ENCODE measurements at places on chromosomes 13 and 19.
A peak's percentile ranks its signal among the peaks of the same experiment; 100 is the strongest.

DNA sequence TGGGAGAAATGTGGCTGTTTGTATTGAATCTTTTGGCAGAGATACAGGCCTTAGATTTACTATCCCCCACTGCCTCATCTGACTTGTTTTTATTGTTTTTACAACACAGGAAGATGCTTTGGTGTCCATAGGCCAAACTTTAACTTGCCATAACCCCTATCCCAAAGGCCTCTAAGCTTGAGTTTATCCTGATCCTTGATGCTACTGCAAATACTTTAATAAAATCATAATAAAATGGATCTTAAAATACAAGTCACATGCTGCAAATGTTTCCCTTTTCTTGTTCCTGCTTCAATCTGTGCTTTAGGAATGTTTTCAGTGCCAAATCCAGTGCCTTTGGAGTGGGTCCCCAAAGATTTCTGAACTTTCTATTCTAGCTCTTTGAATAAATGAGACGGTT lies 770.6 kb downstream of the DACH1 start:
- DNase-seq = no peak

DNA sequence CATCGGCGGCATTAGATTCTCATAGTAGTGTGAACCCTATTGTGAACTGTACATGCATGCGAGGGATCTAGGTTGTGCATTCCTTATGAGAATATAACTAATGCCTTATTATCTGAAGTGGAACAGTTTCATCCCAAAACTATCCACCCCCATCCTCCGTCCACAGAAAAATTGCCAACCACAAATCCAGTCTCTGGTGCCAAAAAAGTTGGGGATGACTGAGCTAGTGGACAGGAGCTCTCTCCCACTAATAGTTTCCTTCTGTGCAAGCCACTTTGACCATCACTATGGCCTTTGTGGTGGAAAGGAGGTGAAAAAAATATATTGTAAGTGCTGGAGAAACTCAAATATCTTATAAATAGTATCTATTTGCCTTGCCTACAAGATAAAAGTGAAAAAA lies 857.8 kb downstream of the DIAPH3 start:
- DNase-seq = no peak

- DNase-seq = peak; percentile 82
Measured at GRCh38 chr13:106176117-106176516, 359.3 kb downstream of the EFNB2 start.

GRCh38 chr19:53808710-53809125 lies 15.4 kb downstream of the NLRP12 start:
- DNase-seq = peak; percentile 62

GRCh38 chr19:1435378-1435989 lies 2.7 kb upstream of the RPS15 start:
- DNase-seq = no peak

- DNase-seq = no peak
Measured at GRCh38 chr19:42267644-42268141, 1.4 kb upstream of the CIC start.

DNA sequence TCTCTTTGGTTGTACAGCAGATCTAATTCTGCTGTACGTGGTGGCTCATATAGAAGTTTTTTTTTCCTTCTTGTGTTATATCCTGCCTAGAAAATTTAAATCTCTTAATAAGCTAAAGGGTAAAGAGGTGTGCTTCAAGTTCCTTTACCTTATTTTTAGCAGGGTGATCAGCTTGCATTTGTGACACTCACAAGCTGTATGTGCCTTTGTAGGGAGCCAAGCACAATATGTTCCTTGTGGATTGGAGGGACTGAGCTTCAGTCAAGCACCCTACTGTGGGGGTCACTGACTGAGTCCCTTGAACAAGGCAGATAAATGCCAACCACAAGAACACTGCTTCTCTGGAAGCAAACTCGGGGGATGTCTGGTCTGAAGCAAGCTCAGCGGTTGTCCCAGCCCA lies 12.6 kb upstream of the ERICH6B start:
- DNase-seq = no peak

DNA sequence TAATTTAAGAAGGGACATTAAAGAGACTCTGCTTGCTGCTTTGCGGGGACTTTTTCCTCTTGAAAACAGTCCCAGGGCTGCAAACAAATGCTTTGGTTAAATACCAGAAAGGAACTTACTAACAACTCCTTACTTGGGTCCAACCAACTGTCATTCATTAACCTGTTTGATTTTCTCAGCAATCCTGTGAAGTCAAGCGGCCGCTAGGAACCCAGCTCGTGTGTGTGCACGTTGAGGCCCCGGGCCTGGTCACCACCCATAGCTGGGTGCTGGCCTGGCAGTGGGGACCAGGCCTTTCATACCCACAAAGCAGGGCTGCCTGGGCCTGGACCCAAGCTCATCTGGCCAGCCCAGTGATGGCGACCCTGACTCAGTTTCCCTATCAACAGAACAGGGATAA lies 50.7 kb downstream of the C1QTNF9 start:
- no peak for DNase-seq

DNA sequence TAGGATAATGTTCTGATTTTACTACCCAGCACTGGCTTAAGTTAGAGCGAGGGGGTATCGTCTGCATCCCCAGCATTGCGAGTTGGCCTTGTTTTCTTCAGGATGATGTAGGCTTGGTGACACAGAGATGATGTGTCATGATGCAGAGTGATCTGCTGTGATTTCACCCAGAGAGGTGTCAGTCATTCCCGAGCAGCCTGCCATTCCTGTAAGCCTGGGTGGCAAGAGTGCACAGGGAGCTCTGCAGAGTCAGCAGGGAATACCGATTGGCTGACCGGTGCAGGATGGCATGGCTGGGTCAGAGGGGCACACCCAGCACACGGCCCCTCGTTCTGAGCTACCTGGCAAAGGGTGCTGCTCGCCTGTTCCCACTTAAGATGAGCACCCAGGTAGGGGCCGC lies 15.8 kb upstream of the GJB6 start:
- DNase-seq = no peak

DNA sequence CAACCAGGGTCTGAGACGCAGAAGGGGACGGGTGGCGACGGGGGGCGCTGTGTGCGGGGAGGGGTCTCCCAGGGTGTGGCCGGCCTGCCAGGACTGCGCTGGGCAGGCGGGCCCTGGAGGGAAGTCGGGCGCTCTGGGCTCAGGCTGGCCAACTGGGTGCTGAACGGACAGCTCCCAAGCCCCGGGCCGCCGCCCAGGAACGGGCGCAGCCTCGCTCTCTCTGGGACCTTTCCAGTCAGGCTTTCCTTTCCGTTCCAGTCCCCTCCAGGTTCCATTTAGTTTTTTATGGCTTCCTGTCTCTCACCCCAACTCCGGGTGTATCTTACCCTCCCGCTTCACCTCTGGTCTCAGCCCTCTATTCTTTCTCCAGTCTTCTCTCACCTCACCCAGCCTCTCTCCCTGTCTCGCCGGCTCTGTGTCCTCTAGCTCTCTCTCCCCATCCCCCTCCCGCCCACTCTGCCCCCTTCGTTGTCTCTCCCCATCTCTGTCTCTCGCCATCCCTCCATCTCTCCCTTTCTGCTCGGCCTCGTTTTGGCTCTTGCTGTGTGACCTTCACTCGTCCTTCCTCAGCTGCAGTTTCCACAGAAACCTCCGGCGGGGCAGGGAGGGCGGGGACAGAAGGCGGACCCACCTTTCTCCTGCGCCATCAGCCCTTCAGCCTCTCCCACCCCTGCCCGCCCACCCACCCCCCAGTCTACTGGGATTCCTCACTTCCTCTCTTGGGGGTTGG lies 3.3 kb upstream of the ATP1A3 start:
- DNase-seq = peak; percentile 22

- no peak for DNase-seq
Measured at GRCh38 chr13:106377931-106378662, 157.4 kb downstream of the EFNB2 start.

DNA sequence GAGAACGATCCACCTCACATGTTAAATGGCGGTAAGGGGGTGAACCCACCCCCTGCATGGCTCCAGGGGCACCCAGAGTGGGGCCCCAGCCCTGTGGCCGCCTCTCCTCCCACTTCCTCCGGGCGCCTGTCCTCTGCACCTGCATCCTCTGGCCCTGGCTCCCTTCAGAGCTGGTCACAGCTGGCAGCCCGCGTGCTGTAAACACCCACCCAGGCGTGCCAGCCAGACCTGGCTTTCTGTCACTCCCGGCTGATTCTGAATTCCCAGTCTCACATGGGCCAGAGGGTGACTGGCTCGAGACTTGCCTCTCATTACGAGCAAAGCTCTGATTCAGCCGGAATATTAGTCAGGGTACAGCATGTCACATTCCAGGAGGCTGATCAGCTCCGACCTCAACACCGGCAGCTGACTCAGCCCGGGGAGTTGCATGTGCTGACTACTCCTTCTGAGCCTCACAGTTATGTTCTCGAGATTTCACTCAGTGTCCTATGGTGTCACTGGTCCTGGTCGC lies 75.1 kb downstream of the GNG7 start:
- DNase-seq = peak; percentile 99

DNA sequence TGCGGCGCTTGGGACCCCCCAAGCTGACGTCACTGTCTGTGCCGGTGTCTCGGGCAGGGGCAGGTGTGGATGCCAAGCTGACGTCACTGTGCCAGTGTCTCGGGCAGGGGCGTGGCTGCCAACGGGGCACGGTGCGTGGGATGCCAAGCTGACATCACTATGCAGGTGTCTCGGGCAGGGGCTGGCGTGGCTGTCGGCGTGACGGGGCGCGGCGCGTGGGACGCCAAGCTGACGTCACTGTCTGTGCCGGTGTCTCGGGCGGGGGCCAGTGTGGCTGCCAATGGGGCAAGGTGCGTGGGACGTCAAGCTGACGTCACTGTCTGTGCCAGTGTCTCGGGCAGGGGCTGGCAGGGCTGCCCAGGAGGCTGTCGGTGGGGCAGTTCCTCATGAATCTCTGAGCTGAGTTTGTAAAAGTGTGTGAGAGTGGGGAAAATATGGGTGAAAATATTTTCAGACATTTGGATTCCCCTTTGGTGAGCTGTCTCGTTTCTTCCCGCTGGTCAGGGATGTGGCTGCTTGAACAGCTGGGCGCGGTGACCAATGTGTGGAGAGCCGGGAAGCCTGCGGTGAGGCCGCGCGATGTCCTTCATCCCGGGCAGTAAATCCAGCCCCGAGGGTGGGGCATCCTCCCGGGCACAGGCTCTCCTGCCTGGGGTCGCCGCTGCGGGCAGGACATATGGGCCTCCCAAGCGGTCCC lies 25.2 kb downstream of the MCF2L start:
- DNase-seq = no peak

- no peak for DNase-seq
Measured at GRCh38 chr13:23632741-23633140, 62.5 kb downstream of the TNFRSF19 start.

GRCh38 chr19:18385675-18386542 lies at the start of gene GDF15:
Gene GDF15 (plus strand): TSS chr19:18386158. CDS start chr19:18386190, 32 bp downstream.
- DNase-seq = peak; percentile 84

GRCh38 chr19:11382898-11383705 lies 1.0 kb downstream of the EPOR start:
- DNase-seq = no peak

GRCh38 chr19:50252111-50252886 lies 48.9 kb downstream of the MYH14 start:
- DNase-seq = peak; percentile 29

DNA sequence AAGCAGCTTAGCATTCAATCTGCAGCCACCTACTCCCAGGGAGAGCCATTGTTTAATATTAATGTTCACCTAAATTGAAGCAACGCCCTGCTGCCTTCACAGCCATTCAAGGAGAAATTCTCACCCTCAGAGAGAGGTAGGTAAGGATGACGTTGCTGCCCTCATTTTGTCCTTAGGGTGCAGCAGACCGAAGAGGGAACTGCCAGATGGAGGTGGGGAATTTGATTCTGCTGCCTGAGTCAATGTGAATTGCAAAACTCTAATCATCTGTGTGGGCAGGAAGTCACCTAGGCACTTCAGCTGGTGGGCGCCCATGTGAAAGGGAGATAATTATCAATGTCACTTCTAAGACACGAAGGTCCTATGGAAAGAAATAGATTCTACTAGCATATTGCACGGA lies 503.4 kb downstream of the TBC1D4 start:
- DNase-seq = no peak
